ENCODE measurements at places on chromosomes 4 and X.

- DNase-seq, result no peak
Measured at GRCh38 chr4:60930866-60931265, 269.3 kb upstream of the ADGRL3 start.

DNA sequence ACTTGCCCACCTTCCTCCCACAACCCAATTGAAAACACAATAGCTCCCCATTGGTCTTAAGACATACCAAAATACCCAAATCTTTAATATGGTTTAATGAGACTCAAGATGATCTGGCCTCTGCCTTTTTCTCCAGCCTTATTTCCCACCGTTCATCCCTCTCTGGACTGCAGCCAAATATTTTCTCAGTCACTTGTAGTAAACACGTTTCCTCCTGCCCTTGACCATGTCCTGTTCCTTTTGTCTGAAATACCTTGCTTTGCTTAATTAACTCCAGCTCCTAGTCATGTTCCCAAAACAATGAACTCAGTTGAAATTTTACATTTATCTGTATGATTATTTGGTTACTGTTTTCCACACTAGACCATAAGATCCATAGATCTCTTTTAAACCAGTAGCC, 8.4 kb upstream of the NUP54 start:
- no peak for DNase-seq

DNA sequence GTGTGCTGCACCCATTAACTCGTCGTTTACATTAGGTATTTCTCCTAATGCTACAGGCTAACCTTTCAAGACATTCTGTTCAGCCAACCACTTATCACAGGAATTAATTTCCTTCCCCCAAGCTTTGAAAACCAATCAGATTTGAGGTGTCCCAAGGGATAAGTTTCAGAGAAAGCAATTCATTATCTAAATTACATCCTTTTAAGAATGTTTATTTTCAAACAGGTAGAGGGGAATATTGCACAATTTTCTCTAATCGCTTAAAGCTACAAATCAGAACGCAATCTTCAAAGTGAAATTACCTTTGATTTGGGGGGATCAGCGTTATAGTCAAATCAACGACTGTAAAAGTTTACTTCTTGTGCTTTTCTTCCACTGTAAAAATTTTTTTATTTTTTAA, 1.6 kb downstream of the CLOCK start:
- no peak for DNase-seq

DNA sequence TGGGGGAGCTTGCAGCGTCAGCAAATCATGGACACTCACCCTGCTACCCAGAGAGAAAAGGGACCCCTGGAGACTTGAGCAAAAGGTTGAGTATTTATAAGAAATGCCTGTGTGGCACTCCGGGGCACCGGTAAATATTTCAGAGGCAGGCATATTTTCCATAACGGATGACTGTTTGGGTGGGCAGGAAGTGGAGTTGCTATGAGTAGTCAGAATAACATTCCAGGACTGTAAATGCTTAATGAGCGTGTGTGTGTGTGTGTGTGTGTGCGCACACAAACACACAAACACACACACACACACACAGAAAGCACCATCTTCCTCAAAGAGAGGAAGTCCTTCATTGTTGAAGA, 74.6 kb downstream of the MXRA5 start:
- DNase-seq, result no peak

GRCh38 chr4:127450276-127450675, 182.5 kb upstream of the INTU start:
- no peak for DNase-seq

DNA sequence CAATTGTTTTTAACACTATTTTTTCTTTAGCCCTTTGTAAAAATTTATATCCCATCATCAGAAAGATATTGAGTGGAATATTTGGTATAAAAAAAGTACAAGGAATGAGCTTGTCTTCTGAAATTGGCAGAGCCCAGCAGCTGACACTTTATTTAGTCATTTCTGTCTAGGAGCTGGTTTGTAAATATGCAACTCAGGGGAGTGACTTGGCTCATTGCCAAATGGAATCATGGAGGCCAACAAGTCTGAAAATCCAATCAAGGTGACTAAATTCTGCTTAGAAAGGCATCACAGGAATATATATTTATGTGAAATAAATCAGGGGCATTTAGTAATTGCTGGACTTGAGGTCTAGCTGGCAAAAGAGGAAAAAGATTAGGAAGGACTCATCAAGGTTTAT, 74.4 kb downstream of the OTC start:
- DNase-seq, result no peak

- no peak for DNase-seq
Measured at GRCh38 chr4:172543249-172543648, 625.4 kb upstream of the GALNT7 start.

DNA sequence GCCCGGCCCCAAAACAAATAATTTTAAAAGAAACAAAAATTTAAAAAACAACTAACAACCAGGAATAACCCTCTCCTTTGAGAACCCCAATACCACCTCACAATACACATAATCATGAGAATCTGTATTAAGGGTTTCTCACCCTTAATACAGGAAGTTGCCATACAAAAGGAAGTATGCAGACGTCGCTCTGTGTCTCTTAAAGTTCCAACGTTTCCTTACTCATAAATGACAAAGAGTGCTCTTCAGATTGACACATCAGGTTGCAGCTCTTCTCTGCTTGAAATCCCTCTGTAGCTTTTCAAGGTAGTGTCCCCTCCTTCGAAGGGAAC, 73.9 kb upstream of the IRF2 start:
- no peak for DNase-seq

DNA sequence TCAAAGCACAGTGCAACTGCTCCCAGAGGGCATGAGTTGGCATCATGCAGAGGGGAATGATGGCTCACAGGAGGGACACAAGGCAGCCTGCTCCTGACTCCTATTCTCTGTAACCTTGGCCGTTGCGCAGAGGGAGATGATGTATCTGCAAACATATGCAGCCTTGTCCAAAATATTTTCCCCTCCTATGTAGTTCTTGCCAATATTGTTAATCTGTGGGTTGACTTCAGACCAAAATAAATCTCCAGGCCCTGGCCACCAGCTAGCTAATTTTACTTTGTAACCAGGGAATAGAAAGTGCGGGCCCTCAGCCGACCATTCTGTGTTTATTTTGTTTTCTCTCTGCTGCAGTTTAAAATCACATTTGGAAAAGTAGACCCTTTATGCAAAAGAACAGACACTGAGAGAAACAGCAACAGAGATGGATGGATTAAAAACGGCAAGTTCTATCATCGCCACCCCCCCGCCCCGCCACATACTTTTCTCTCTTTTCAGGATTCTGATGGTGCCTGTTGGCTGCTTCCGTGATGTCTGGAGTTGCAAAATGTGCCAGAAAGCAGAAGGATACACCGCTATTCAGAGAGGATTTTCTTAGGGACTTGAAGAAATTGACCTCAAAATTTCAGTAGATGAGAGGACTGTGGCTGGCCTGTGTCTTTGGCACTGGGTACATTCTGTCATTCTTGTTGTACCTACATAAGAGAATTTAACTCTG, 185.3 kb upstream of the BCOR start:
- DNase-seq, result no peak

Measured in activated CD4-positive, alpha-beta T cell treated with anti-CD3 and anti-CD28 coated beads for 48 hours (primary cell).